ENCODE measurements at places on chromosomes 5 and 9.

DNA sequence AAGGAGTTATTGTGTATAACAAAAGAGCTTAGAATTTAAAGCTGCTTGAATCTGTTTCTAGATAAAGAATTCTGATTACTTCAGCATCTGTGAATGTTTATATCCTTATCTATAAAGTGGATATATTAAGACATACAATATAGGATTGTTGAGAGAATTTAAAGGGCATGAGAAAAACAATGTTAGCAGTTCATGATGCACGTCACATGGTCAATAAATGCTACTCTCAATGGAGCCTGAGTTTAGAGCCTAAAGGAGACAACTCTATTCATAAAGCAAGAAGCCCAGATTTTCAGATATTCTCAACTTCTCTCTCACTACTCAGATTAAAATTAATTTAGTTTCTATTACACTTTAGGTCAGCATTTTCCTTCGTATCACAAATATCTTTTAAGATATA lies 666.7 kb upstream of the CDH18 start:
- DNase-seq = no peak

GRCh38 chr5:81516091-81516490 lies 122.2 kb upstream of the ACOT12 start:
- no peak for DNase-seq

- DNase-seq = no peak
Measured at GRCh38 chr9:128550770-128551656, 1.4 kb upstream of the SPTAN1 start.

GRCh38 chr5:147704544-147704943 lies 78.0 kb downstream of the JAKMIP2 start:
- no peak for DNase-seq

DNA sequence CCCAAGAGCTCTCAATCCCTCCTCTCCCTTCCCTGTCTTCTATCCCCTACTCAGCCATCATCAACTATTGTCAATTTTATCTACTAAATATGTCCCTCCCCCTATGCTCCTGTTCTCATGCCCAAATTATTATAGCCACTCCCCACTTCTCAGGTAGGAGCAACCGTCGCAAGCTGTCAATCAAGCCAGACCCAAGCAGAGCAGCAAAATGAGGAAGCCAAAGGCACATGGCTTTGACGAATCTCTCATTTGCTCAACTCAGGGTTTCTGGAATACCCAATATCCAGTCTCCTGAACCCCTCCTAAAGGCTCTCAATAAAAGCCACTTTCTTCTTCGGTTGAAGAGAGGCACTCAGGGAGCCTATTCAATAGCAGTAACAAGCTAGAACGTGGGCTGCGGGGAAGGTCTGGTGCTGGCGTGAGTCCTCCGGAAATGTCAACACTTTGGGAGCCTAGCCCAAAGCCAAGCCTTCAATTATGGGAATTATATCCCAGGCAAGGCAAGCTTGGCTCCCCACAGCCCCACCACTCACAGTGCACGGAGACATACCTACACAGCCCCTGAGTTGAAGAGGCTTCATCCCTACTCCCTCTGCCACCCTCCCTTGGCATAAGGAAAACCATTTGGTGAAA lies 47.7 kb downstream of the SIL1 start:
- DNase-seq = no peak

- DNase-seq = no peak
Measured at GRCh38 chr9:93259490-93260262, 75.7 kb downstream of the WNK2 start.

- no peak for DNase-seq
Measured at GRCh38 chr9:23777328-23777727, 48.7 kb downstream of the ELAVL2 start.

DNA sequence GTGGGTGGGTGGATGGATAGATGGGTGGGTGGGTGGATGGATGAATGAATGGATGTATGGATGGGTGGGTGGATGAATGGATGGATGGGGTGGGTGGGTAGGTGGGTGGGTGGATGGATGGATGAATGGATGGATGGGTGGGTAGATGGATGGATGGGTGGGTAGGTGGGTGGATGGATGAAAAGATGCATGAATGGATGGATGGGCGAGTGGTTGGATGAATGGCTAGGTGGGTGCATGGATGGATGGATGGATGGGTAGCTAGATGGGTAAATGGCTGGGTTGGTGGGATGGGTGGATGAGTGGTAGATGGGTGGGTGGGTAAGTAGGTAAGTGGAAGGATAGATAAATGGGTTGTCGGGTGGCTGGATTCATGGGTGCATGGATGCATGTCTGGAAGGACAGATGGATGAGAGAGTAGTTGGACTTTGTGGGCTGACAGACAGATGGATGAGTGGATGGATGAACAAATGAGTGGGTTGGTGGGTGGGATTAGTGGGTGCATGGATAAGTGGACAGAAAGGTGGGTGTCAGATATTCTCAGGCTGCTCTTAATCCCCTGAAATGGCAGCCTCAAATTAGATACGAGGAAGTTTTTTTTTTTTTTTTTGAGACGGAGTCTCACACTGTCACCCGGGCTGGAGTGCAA lies 100.8 kb upstream of the SARDH start:
- DNase-seq = no peak

DNA sequence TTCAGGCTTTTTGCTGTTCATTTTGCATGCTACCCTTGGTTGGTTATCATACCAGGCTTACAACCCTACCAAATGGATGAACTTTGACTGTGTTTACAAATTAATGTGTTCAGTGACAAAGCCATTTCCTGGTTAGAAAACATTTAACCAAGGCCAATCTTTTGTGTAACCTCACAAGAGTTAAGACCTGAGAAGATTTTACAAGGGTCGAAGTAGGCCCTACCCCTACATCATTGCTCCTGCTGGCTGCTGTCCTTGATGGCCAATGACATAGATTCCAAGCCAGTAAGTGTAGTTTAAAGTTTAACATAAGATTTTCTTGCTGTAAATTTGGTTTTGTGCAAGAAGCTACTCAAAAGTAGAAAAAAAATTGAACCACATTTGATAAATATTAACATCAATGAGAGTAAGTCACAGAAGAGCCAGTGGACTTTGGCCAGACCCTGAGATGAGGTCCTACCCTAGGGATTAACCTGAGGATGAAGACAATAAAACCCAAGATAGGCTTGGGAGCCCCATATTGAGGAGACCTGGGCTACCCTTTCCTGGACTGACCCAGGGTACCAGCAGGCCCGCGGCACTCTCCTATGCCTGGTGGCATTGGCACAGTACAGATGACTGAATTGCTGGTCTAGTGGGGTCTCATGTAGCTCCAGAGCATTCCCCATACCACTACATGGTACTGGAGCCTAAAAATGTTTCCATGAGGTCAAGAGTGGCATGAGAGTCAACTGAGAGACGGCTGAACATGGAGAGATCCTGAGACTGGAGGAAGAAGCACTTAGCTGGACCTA lies 8.3 kb downstream of the C1QTNF3 start:
- no peak for DNase-seq

DNA sequence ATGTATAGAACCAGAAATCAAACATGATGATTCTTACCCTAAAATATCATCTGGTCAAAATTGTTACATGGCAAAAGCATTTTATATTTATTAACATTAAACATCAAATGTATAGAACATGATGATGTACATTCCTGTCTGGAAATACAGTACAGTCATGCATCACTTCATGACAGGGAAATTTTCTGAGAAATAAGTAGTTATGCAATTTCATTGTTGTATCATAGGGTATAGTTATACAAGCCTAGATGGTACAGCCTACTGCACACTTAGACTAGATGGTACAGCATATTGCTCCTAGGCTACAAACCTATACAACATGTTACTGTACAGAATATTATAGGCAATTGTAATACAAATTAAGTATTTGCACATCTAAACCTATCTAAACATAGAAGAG lies 64.6 kb upstream of the VCAN start:
- DNase-seq = no peak

DNA sequence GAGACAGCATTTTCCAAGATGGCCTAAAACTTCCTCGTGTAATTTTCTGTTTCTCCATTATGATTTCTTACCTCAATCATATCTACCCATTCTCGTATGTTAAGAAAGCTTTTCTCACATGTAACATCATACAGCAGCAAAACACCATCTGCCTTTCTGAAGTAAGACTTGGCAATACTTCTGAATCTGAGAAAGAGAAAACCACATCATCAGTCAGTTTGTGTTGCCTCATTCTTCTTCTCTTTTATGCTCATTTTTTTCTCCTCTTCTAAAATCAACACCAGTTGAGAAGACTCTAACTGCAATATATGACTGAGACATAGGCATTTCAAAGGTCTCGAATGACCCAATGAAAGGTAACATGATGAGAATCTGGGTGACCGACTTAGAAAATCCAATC lies 66.0 kb downstream of the RASEF start:
- no peak for DNase-seq

All from NCI-H2081 (cell line).